ENCODE measurements at places on chromosomes 1 and 21. TPM values are rescaled to one million over a fixed set of nuclear protein-coding genes. Genes with fewer than 3 reads are reported as not detected.

Gene SPATA1
- not detected for total RNA-seq

Gene AKR7A3
- 1.7 TPM for total RNA-seq

Gene TSPAN1
- total RNA-seq = 2.6 TPM

Gene MTARC2
- 1.5 TPM for total RNA-seq

Gene BCAR3
- 112 TPM for total RNA-seq

Gene LMOD1
- total RNA-seq = 0.13 TPM

Gene HDGF
- 327 TPM for total RNA-seq

Gene FABP3
- 5.1 TPM for total RNA-seq

Gene PEA15
- 200 TPM for total RNA-seq

Gene LCK
- total RNA-seq = not detected

Gene S100A8
- not detected for total RNA-seq

Gene ERICH3
- not detected for total RNA-seq

Gene CFHR4
- total RNA-seq = not detected

Gene KIF26B
- under 0.01 TPM for total RNA-seq

Gene ITLN2
- not detected for total RNA-seq

Gene PALMD
- total RNA-seq = 56.5 TPM

Gene ETV3L
- not detected for total RNA-seq

Gene VWA5B1
- total RNA-seq = not detected

Gene ALX3
- not detected for total RNA-seq

Gene APCS
- not detected for total RNA-seq

Gene C1orf50
- 4.2 TPM for total RNA-seq

Gene GLIS1
- 3.7 TPM for total RNA-seq

Gene BRDT
- not detected for total RNA-seq

Gene PWP2
- 36.8 TPM for total RNA-seq

Gene CADM3
- total RNA-seq = 1.0 TPM

Gene GJA4
- not detected for total RNA-seq

Gene PYCR2
- total RNA-seq = 71.4 TPM

Gene AXDND1
- total RNA-seq = 1.4 TPM

Gene UTS2
- not detected for total RNA-seq

Gene S100A11
- total RNA-seq = 454 TPM

Gene LAMB3
- 5.3 TPM for total RNA-seq

Gene HTR1D
- total RNA-seq = not detected

Gene C8B
- not detected for total RNA-seq

Gene SYPL2
- 0.34 TPM for total RNA-seq

Gene DARS2
- total RNA-seq = 27.1 TPM

Gene MINDY1
- 3.8 TPM for total RNA-seq

Gene CFHR3
- total RNA-seq = 0.75 TPM

Gene RPE65
- not detected for total RNA-seq

Gene PHTF1
- 39.6 TPM for total RNA-seq

Gene SPRR5
- not detected for total RNA-seq

Gene LORICRIN
- total RNA-seq = not detected
